Mesenteric fat pad (tissue), 1 donor: ENCODE measurements at places on chromosomes 6 and 20.
A peak's percentile ranks its signal among the peaks of the same experiment; 100 is the strongest.

DNA sequence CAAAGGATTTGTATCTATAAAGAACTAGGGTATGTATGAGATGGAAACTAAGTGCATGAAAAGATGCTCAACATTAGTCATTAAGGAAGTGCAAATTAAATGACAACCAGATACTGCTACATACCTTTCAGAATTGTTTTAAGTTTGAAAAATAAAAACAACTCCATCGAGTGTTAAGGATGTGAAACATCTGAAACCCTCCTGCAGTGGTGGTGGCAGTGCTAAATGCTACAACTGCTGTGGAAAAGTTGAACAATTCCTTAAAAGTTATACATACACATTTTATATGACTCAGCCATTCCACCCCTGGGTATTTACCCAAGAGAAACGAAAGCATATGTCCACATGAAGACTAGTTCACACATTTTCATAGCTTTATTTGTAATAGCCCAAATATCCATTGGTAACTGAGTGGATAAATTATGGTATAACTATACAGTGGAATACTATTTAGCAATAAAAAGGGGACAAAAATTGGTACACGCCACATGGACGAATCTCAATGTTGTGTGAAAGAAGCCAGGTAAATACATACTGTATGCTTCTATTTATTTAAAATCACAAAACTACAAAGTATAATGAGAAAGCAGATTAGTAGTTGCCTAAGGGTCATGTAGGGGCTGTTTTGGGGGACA is 10.6 kb downstream of the ARMH2 start:
- DNase-seq = no peak

DNA sequence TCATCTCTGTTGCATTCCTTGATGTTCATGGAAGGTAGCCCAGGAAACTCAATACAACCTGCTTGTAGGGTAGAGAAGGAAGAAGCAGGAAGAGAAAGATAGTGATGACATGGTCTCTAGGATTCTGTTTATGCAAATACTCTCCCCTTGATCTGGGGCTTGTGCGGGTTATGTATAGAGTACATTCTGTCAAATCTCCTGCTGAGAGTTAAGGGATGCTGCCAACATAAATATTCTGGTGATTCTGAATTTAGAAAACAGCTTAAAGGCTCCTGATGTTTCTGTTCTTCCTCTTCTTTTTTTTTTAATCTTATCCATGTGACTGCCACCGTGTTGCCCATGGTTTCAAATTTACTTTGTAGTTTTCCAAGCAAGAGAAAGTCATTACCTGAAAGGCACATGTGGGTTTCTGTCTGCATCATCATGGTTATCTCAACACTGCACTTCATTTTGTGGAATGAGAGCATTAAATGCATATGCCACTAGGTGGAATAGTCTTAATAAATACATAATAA is 150.6 kb downstream of the RPS12 start:
- DNase-seq = no peak

GRCh38 chr6:90263633-90264032 is 33.0 kb downstream of the BACH2 start:
- DNase-seq = no peak

DNA sequence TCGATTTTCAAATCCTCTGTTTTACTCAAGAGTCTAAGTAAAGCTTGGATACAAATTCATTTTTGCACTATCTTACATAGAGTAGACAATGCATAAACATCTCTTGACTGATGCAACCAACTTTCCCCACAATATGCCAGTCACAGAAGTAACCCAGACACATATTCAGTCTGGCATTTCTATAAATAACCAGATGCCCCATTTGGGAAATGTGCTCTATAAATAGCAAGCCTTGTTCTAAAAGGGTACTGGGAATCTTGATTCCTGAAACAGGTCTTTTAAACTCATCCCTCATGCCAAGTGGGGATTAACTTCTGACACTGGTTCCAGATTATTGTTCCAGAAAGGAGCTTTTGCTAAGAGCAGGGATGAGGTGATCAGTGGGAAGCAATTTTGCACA is 411.7 kb downstream of the EPM2A start:
- no peak for DNase-seq

- no peak for DNase-seq
Measured at GRCh38 chr6:139779988-139780774, 405.7 kb upstream of the CITED2 start.

GRCh38 chr20:38730989-38731737 is 6.9 kb downstream of the SLC32A1 start:
- peak; percentile 92 for DNase-seq

DNA sequence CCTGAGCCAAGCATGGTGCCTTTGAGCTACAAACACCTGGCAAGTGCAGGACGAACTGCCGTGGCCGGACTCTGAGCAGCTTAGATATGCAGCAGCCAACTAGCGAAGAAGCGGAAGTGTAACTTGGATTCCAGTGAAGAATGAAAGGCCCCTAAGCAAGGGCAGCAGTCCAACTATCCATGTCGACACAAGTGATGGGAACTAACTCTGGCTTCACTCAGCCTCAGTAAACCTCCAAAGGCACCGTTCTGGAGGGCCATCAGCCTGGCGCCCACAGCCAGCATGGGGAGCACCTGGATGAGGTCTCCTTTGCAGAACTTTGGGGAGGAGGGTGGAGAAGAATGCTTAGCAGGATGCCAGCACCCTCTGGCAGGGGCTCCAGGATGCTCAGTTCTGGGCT is 78.4 kb upstream of the MLN start:
- DNase-seq = no peak
